GM23248 (cell line): ENCODE measurements at places on chromosomes 5 and 9. TPM values are rescaled to one million over a fixed set of nuclear protein-coding genes. Genes with fewer than 3 reads are reported as not detected.

DNA sequence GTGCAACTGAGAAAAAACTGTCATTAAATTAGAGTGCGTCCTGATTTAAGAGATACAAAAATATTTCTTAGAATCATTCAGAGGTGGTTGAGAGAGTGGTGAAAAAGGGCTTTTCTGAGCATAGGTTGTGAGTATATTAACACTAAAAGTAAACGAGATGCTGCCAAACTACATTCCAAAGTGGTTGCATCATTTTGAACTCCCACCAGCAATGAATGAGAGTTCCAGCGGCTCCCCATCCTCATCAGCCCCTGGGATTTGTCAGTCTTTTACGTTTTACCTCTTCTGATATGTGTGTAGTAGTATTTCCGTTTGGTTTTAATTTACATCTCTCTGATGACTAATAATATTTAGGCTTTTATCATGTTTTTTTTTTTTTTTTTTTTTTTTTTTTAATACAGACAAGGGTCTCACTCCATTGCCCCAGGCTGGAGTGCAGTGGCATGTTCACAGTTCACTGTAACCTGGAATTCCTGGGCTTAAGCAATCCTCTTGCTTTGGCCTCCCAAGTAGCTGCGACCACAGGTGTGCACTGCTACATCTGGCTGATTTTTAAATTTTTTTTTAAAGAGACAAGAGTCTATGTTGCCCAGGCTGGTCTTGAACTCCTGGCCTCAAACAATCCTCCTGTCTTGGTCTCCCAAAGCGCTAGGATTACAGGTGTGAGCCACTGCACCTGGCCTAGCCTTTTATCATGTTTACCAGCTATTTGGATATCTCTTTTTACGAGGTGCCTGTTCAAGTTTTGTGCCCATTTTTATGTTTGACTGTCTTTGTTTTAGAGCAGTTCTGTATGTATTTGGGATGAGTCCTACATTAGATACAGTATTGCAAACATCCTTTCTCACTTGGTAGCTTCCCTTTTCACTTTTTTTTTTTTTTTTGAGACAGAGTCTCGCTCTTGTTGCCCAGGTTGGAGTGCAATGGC is 17.0 kb downstream of the PRRT1B start:
- DNase-seq: no peak

DNA sequence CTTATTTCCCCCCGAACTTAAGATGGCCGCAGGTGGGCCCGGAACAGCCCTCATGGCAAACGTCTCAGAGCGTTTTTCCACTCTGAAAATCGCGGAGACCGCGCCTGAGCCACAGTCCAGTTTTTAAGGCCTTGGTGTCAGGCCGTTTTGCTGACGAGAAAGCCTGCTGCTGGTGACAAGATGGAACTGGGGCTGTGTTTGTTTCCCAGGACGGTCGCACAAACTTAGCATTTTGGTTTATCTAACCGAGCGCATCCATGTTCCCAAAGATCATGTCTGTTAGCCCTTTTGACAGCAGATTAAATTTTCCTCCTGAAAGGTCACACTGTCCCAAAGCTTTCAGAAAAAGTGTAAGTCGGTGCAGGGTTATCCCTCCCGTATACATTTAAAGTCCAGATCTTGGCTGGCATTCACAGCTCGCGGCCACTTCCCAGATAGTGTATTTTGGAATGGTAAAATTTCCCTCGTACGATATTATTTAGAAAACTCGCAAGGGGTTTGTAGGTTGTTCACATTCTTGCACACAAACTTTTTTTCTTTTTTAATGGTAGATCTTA is 812 bp downstream of the SREK1 start:
- peak; percentile 78 for DNase-seq

Gene FNBP1
- polyA plus RNA-seq: 17.8 TPM in 2 replicates

DNA sequence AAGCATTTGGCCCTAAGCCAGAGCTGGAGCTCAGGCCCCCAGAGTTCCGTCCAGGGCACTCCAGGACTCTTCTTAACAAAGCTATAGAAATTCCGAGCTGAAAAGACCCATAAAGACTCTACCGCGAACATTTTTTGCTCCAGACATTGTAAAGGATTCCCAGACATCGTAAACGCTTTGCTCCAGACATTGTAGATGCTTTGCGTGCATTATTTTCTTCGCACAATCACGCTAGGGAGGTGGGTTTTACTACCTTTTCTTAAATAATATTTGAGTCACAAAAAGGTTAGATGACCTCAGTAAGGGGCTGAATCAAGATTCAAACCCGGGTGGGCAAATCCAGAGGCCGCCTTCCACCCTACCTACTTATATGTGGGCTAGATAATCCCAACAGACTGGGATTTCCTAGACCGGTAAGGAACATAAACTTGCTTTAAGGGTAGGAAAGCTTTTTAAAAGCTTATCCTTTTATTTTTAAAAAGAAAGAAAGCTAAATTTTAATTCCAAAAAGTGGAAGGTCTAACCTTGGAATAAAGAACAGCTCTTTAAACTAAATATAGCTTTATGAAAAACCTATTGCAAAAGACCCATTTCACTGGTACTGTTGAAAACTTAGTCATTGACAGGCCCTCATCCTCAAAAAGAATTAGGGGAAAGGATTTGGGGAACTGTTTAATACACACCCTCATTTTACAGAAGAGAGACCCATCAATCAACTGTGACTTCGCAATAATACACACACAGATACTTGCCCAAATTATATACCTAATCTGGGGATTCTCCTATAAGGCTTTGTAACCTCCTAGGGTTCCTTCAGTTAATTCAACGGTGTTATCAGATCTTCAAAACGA is 822 bp upstream of the TNIP1 start:
- DNase-seq: peak; percentile 65

DNA sequence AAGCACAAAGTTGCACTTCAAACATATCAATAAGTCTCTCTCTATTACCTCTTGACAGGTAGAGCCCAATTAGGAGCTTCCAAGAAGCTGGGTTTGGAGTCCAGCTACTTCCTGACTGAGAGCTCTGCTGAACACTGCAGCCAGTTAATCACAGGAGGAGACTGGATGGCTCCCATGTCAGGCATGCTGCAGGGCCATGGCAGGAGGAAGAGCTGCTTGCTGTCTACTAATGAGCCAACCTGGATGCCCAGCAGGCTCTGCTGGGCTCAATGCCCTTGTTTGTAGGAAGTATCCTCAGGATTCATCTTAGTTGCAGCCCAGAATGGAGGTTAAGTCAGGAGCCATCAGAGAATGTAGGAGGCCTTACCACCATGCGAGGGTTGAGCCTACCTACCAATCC is 91.9 kb downstream of the TMEM215 start:
- peak; percentile 62 for DNase-seq
